ENCODE measurements at places on chromosomes 3 and 15.
A peak's percentile ranks its signal among the peaks of the same experiment; 100 is the strongest.

DNA sequence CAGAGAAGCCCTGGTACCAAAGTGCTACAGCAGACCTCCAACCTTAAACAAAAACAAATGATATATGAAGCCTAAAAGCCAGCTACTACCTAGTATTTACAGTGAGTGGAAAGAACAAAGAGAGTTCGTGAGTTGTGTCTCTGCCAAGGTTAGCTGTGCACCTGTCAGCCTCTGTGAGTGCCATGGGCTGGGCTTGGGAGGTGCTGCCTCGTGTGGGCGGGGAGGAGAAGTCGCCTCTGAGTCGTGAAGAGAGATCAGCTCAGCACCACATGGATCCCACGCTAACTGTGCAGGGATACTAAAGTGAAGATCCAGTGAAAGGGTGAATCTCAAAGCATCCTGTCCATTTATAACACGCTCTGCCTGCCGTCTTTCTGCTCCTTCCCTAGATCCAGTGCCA is 101.9 kb downstream of the CHDH start:
- no peak for DNase-seq

- no peak for DNase-seq
Observed at GRCh38 chr15:44034933-44035624, 160.0 kb downstream of the FRMD5 start.

GRCh38 chr3:40511031-40511718 is 5.3 kb downstream of the ZNF620 start:
- DNase-seq, result no peak

GRCh38 chr3:56869157-56869889 is 67.6 kb upstream of the ARHGEF3 start:
- no peak for DNase-seq

DNA sequence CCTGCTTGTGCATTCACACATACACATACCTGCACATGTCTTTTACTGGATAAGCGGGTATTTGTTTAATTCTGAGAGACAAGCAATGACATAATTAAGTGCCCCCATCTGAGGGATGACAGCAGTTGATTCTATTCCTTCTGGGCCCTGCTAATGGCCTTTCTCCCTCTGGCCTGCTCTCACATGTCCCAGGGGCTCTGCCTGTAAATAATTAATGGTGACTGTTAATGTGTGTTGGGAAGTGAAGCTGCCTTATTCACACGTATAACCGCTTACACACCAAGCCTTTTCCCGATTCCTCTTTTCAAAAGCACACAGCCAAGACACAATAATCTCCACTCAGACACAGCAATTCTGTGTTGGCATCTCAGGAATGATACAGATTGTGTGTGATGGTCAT is 47.8 kb downstream of the LRRK1 start:
- DNase-seq, result no peak

GRCh38 chr3:38331257-38332022 is 15.1 kb upstream of the XYLB start:
- no peak for DNase-seq

- no peak for DNase-seq
Observed at GRCh38 chr3:138070006-138070405, 45.4 kb downstream of the DZIP1L start.

DNA sequence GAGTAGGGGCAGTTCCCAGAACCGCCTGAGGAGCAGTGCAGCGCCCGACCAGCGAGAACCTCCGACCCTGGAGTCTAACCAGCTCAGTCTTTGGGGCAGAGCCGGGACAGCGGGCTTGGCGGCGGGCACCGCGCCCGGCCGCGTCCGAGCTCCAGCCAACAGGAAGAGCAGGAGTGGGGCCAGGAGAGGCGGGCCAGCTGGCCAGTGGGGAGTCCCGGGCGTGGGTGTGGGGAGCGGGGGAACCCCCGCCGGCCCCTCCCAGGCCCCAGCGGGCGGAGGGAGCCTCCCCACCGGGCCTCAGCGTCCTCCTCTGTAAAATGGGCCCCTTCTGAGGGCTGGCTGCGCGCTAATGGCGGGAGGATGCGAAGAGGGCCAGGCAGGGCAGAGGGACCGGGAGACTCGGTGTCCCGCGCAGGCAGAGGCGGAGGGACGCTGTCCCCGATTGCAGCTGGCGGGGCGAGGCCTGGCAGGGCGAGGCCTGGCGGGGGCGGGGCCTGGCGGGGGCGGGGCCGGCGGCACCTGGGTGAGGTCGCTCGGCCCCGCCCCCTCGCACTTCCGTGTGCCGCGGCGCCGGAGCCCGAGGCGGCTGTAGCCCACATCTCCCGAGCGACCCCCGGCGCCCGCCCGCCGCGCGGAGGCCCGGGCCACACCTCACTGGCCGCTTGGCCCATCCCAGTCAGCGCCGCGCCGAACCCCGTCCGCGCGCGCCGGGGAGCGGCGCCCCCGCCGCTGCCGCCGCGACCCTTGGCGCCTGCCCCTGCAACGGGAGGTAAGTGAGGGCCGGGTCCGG is at the start of gene PRKCD:
TSS of gene PRKCD (plus strand) at position 550 of the 790 bp plus-strand sequence. CDS start 17,214 bp downstream, outside the sequence.
- peak; percentile 68 for DNase-seq

DNA sequence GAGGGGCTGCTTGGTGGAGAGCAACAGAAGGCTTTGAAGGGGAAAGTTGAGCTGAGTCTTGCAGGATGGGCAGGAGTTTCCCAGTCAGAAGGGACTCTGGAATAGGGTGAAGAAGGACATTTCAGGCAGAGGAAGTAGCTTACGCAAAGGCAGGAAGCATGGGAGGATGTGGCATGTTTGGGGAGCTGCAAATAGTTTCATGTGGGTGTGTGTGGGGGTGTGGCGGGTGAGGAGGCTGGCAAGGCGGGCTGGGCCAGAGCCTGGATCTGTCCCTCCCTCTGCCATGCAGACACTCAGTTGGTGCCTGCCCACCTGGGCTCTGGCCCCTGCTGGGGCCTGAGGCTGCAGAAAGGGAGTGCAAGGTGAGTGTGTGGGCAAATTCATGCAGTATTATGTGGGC is 10.4 kb downstream of the TEX264 start:
- DNase-seq, result no peak

GRCh38 chr3:100682056-100682853 is 27.0 kb upstream of the TFG start:
- DNase-seq, result no peak

DNA sequence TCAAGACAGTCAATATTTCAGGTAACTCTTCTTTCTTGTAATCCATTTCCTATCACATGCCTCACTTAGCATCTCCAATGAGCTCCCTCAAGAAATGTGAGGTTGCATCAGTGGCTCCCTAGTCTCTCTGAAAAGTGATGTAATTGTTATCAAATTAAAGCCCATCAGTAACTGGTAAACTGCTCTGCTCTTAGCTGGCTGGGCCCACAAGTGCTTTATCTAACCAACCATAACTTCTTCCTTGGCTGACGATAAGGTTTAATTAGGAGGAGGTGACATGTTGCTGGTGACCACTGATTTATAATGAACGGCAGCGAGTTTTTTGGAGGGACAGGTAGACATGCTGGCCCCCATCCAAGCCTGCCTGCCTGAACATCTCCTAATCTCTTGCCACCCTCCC is 79.6 kb downstream of the RTP4 start:
- DNase-seq, result no peak

Measured in stimulated activated CD8-positive, alpha-beta memory T cell treated with anti-CD3 and anti-CD28 coated beads, Interleukin-4, amount 100 ng/mL, for 1 hour (primary cell).